ENCODE measurements at places on chromosomes 3 and 15. TPM values are rescaled to one million over a fixed set of nuclear protein-coding genes. Genes with fewer than 3 reads are reported as not detected.

Gene ITPKA
- 0.29 TPM for total RNA-seq

Gene CCDC174
- total RNA-seq: 16.2 TPM

Gene SEMA5B
- not detected for total RNA-seq

Gene SNURF
- 15.3 TPM for total RNA-seq

Gene DCLK3
- under 0.01 TPM for total RNA-seq

Gene GCSAM
- total RNA-seq: 0.36 TPM

Gene GOLGA8G
- total RNA-seq: not detected

Gene CPNE9
- not detected for total RNA-seq

Gene SLC28A2
- total RNA-seq: not detected

Gene WDR5B
- total RNA-seq: 10.9 TPM

Gene MEGF11
- total RNA-seq: not detected

Gene OSTN
- total RNA-seq: under 0.01 TPM

Gene SPINT1
- total RNA-seq: 0.72 TPM

Gene HLTF
- 42.0 TPM for total RNA-seq

Gene ACTRT3
- total RNA-seq: 4.3 TPM

Gene HHATL
- not detected for total RNA-seq

Gene HTD2
- total RNA-seq: 6.2 TPM

Gene BCL2A1
- total RNA-seq: 0.29 TPM

Gene KNG1
- total RNA-seq: not detected

Gene MOBP
- total RNA-seq: not detected

Gene NRROS
- total RNA-seq: 0.72 TPM

Gene MME
- total RNA-seq: 102 TPM

Gene HGD
- total RNA-seq: under 0.01 TPM

Gene C3orf49
- not detected for total RNA-seq

Gene GRM7
- not detected for total RNA-seq

Gene SOX2
- total RNA-seq: not detected
